Kidney epithelial cell (primary cell): ENCODE measurements at places on chromosomes 1 and 21. TPM values are rescaled to one million over a fixed set of nuclear protein-coding genes. Genes with fewer than 3 reads are reported as not detected.

- no peak for DNase-seq
These were observed 1372.9 kb upstream of the ADGRL2 start for GRCh38 chr1:80427881-80428280.

Gene PCP4
- 1.2 TPM in 1 of 2 replicates, not detected in the other for total RNA-seq

- DNase-seq = no peak
These were observed 32.5 kb upstream of the SLC19A1 start for GRCh38 chr21:45574691-45575090.

DNA sequence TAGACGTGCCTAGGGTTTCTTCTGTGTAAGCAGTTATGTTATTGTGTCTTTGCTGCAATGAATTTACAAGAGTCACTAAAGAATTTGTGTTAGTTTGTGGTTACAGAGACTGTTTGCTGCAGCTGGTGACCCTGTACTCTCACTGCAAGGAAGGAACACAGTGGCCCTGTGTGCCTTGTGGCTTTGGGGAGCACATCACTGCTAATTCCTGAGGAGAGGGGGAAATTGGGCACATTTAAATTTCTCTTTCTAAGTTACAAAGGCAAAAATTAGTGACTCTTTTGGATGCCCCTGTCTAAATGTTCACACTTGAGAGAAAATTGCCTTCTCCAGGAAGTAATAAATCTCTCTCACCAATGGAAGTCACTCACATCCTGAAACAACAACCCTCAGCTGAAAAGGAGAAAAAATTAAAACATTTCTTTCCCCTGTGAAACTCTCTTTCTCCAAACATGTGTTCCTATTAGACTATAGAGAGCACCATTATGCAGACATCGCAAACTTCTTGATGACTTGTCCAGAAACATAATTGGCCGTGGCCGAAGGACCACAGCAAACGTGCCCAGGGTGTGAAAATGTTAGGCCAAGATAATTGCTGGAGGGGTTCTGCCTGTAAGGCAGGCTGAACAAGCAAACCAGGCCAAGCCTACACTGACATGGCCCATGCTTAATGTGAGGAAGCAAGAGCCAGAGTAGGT is 32.3 kb upstream of the SPAG17 start:
- no peak for DNase-seq

- no peak for DNase-seq
These were observed 215.4 kb upstream of the PROX1 start for GRCh38 chr1:213772128-213773063.

DNA sequence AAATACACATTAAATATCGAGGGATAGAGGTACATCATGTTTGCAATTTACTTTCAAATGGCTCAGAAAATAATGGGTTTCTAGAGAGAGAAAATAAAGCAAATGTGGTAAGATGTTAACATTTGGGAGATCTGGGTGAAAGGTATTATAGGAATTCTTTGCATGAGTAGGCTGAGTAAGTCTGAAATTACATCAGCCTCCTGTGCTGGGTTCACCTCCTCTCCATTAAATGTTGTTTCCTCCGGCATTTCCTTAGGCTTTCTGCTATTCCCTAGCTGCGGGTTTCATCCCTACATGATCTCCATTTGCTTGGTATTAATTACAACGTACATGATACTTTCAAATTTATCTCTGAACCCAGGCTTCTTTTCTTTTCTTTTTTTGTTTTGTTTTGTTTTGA is 31.6 kb downstream of the ZMYND12 start:
- no peak for DNase-seq

- DNase-seq = no peak
These were observed 602.9 kb downstream of the NPHP4 start for GRCh38 chr1:5389101-5389885.

- DNase-seq = no peak
These were observed 8.1 kb upstream of the PMF1 start for GRCh38 chr1:156204686-156205085.

- DNase-seq = no peak
These were observed 33.4 kb downstream of the SLAMF6 start for GRCh38 chr1:160489513-160490261.

GRCh38 chr1:52599236-52599635 is 2.9 kb upstream of the GPX7 start:
- DNase-seq = no peak

GRCh38 chr1:226108935-226109828 is 46.7 kb downstream of the H3-3A start:
- DNase-seq = no peak

Gene KCNJ9
- not detected in 2 replicates for total RNA-seq

DNA sequence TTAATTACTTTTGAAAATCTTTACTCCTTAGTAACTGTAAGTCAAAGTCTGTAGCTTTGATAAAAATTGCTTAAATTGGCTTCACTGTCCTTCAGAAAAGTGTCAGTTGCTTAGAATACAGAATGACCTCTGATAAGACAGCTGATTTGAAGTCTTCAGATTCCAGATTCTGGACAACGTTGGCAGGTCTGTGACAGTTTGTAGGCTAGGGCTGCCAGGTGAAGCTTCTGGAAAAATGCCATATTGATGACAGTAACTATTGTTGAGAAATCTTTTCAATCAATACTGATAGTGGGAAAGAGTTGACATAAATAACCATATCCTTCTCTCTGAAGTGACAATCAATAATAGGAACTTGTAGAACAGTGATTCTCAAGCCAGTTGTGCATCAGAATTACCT is 41.3 kb downstream of the RPAP2 start:
- no peak for DNase-seq
